Naive thymus-derived CD8-positive, alpha-beta T cell (primary cell): ENCODE measurements at places on chromosomes 4 and X.

DNA sequence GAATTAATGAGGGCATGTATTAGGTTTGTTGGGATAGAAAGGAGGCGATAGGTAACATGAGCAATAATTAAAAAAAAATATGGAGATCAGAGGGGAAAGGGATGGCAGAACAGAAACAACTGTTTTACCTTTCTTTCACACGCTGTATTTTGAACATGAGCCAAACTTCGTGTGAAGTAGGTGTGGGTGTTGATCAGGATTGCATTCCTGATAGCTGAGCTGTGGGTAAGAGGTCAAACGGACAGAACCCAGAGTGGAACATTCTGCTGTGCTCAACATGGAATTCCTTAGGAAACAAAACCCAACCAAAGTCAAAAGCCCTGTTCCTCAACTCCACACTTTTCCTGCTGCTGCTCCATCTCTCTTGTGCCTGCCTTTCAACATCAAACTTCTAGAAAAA is 162.5 kb upstream of the CASK start:
- DNase-seq, result no peak

DNA sequence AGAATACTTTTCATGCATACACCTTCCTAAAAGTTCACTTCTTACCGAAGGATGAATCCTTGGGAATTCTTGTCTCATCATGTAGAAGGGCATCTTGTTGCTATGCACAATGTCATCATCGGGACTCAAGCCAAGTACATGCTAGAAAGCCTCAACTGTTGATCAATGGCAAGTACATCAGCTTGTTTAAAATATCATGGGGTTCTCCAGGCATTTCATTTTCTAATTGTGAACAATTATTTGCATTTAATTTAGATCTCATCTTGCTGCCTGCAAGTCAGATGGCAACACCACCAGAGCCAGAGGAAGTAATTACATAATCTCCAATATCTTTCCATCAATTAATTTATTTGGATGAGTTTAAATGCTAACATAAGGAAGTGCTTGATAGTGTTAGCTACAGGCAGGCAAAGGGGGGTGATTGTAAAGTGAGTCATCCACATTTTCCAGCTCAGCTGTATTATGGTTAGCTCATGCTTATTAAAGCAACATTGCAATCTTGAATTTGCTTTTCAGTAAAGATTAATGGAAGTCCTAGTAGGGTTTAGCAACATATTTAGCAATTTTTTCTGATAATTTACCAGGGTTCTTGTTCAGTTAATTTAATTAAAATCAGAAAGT is 356.5 kb downstream of the CBLL2 start:
- DNase-seq, result no peak

DNA sequence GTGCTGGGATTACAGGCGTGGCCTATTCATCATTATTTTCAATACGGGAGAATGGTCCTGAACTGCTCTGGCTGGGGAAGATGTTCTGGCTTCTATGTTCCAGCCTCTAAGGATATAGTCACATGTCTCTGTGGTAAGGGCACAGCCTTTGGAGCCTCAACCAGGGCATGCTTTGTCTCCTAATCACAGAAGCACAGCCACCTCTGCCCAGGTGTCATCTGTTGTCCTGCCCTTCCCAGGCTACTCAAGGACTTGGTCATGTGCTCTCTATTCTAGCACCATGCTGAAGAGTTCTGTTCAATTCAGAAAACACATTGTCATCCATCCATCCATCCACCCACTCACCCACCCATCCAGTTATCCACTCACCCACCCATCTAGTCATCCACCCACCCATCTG is 29.5 kb downstream of the ASMTL start:
- no peak for DNase-seq

- DNase-seq, result peak; percentile 51
Observed at GRCh38 chrX:63754136-63754859, 30.7 kb downstream of the ARHGEF9 start.

- no peak for DNase-seq
Observed at GRCh38 chr4:110860125-110860524, 237.2 kb upstream of the PITX2 start.

DNA sequence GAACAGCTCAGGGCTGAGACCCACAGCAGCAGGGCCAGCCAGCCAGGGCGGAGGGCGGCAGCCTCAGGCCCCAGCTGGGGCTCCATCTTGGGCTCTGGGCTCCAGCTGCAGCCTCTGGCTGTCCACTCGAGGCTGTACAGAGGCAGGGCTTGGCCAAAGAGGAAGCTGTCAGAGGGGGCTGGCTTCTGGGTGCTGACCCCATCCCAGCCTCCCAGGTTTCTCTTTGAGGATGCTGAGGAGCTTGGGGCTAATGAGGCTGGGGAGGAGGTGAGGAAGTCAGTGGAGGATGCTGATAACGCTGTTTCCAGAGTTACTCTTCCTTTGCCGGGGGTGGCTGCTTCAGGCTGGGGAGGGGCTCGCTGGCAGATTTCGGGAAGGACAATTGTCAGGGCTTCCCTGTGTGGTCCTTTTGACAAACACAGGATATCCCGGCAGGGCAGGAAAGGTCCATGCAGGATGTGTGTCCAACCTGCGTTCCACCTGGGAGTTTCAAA is at the start of gene DIPK2B:
DIPK2B (minus strand) TSS at position 136 of the 494 bp plus-strand sequence; CDS start at position 86, 50 bp downstream.
- no peak for DNase-seq

DNA sequence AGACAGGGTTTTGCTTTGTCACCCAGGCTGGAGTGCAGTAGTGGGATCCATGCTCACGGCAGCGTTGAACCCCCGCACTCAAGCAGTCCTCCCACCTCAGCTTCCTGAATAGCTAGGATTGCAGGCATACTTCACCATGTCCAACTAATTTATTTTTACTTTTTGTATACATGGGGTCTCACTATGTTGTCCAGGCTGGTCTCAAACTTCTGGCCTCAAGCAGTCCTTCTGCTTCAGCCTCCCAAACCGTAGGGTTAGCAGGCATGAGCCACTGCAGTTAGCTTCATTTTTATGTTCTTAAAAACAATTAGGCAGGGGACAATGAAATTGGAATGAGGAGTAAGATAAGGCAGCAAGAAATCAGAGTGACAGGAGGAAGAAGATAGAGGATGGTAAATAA is 50.5 kb downstream of the RAP1GDS1 start:
- DNase-seq, result no peak
